ENCODE measurements at places on chromosomes 7 and 10.

GRCh38 chr7:129295015-129295423, 70.2 kb downstream of the AHCYL2 start:
- DNase-seq, result no peak

DNA sequence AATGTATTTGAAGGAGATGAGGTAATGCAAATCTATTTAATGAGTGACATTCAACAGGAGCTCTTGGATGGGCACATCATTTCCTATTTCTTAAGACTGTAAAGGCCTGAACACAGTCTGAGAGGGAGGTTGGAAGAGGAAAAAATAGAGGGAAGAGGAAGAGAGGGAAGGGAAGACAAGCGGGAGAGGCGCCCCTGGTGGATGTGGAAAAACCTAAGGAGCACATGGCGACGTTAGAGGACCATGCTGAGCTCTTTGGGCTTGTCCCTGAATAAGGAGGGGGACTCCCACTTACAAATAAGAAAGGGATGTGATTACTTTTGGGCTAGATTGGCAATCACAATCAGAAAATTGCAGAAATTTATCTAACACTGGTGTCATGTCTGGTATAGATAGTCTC, 19.6 kb downstream of the SUN3 start:
- no peak for DNase-seq

GRCh38 chr7:149884541-149884940, 10.8 kb downstream of the ATP6V0E2 start:
- no peak for DNase-seq

- no peak for DNase-seq
These were observed 42.3 kb downstream of the BRI3 start for GRCh38 chr7:98323597-98324322.

GRCh38 chr10:90751107-90751997, 106.5 kb downstream of the HTR7 start:
- no peak for DNase-seq

DNA sequence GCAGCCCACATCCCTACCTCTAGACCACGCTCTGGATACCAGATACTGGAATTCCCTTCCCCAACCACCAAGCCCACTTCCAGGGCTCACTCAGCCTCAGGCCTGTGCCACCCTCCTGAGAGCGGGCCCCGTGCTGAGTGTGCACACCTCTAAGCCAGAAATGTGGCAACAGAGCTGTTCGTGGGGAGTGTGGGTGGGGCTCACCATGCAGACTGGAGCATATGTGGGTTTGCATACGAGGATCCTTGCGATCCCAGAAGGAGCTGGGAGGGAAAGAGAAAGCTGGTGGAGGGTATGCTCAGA, 13.0 kb upstream of the LIMK1 start:
- DNase-seq, result no peak

DNA sequence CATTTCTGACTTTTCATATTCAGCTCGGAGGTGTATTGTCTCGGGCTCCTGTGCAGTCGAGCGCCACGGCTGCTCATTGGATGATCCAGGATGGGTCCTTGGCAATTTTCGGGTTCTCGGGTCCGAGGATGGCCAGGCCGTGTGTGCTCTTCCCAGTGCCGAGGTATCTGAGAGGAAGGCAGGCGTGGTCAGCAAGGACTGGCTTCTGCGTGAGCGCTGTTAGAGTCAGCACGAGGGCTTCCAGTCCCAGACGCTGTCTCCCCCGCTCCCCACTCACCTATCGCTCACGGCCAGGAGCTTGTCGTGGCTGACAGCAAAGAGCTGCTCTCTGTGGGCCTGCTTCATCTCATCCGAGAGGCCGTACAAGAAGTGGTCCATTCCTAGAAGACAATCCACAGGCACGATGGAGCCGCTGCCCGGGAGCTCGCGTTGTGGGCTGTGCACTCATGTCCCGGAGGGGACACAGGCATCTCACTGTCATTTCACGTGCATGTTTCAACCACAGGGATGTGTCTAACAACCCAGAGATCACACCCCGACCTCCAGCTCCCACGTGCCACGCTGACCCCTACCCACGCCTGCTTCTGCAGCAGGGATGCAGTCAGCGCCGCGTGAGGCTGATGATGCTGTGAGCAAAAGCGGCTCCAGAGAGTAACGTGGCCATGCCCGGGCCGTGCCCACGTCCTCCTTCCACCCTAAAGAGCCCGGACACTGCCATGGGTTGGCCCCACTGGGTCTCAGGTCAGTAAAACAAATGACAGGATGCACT, 34.4 kb downstream of the PITRM1 start:
- no peak for DNase-seq

DNA sequence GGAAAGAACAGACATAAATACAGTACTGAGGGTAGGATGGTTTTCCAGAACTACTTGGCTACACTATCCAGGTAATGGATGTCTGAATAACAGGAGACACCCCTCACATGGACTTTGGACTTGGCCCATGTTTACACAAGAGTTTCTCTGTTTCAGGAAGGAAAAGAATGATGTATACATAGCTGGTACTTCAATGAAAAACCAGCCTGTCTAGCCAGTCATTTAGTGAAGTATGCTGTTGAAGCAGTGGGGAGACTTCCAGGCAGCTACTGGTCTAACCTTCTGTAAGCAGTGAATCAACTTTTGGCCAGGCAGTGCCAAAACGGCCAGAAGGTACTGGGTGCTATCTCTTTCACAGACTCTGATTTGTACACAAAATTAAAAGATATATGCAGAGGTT, 135.0 kb downstream of the MBL2 start:
- no peak for DNase-seq

DNA sequence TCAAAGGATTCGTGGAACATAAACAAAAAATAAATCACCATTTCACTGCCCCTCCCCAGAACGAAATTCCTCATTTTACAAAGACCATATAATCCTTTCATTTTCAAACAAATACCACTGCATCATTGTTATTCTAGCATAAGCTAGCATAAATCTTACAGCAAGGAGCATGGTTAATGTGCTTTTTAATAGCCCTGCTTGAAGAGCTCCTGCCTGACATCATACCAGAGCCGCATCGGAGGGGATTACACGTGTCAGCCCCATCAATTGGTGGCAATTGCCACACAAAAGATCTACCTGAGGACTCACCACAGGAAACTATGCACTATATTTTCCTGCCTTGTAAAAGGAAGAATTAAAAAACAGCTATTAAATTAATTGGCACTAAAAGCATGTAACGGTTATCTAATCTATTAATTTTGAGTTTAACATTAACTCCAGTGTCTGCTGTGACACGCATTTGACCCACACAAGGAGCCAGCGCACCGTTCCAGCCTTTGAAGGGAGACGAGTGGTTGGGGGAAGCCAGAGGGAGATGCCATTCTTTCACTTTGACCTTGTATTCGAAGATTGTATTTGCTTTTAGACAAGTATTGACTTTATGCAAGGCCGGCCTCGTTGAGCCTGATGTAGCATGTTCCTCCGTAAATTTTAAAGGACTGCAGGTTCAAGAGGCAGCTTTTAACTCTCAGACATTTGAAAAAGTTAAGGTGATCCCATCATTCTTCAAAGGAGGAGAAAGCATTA, 261.1 kb upstream of the RNF32 start:
- no peak for DNase-seq

DNA sequence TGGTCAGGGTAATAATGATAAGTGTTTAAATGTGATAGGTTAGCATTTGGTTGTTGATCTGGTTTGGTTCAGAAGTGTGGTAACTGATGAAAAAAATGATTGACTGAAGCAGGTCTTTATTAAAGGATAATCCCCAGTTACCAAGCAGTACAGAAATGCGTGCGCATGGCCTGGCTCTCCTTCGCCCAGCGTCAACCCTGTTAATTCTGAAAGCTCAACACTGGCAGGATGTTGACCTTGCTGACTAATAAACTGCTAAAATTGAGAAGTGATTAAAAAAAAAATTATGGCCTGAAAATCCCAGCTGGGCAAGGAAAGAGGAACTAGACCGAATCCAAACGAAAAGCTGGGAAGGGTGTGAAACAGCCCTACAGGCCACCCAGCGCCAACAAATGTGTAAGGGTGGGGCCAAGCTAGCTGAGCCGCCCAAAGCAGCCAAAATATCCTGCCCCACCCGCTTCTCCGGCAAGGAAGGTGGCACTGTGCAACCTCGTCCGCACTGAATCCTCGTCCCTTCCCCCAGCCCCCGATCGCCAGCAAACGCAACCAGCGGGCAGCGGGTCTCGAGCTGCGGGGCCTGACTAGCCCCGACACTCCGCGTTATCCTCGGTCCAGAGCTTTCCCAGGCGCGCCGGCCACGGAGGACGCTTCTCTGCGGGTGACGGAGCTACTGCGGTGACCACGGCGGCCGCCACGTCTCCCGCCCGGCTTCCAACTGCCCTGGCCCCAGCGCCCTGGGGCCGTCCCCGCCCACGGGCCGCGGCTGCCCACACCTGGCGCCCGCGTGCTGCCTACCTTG, 561 bp downstream of the SHTN1 start:
- no peak for DNase-seq

- no peak for DNase-seq
These were observed 13.7 kb upstream of the DIP2C start for GRCh38 chr10:703118-703517.

- DNase-seq, result no peak
These were observed 22.8 kb upstream of the ADAMTS14 start for GRCh38 chr10:70649526-70649925.

GRCh38 chr7:127968547-127968946, 62.7 kb downstream of the LRRC4 start:
- no peak for DNase-seq

DNA sequence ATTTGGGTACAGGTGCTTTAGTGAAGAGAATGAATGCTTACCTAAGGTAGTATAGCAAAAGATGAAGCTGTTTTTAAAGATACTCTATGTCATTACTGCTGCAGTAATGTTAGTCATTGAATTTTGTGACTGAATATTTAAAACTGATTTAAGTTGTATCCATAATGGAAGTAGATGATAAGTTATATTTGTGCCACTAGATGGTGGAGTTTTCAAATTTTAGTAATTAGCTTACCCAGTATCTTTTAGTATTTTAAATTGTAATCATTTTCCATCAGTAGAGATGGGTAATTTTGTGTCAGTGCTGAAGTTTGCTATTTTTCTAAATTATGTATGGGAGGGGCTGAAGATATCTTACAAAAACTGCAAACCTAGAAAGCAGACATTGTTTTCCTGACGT, 25.2 kb downstream of the HBP1 start:
- DNase-seq, result no peak

GRCh38 chr10:101493782-101494281, 94.2 kb downstream of the POLL start:
- no peak for DNase-seq

DNA sequence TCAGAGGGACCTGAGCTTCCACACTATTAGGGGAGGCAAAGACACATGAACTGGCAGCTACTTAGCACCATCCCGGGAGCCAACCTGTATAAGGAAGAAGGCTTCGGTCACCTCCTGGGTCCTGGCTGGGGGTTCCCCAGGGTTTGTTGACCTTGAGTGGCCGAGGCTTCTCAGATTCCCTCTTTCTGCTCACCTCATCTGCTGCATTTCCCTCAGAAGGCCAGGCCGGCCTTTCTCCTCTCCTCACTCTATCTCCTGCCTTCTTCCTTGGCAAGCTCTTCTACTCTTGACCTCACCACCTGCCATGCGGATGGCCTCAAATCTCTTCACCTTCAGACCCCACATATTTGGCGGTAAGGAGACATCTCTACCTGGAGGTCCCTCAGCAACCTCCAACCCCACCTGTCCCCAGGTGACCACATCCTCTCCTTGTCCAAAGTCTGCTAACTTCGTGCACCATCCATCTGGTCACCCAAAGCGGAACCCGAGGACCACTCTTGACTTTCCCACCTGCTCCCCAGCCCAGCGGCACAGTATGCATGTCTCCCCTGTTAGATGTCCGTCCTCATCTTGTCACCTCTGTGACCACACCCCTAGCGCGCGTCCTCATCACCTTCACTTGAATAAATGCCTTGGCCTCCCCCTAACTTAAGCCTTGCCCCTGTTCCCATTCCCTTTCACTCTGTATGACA, 133.8 kb upstream of the UNC5B start:
- no peak for DNase-seq

GRCh38 chr10:78413076-78414055, 379.7 kb downstream of the RPS24 start:
- no peak for DNase-seq

GRCh38 chr10:111267673-111268072, 190.8 kb downstream of the ADRA2A start:
- DNase-seq, result no peak

DNA sequence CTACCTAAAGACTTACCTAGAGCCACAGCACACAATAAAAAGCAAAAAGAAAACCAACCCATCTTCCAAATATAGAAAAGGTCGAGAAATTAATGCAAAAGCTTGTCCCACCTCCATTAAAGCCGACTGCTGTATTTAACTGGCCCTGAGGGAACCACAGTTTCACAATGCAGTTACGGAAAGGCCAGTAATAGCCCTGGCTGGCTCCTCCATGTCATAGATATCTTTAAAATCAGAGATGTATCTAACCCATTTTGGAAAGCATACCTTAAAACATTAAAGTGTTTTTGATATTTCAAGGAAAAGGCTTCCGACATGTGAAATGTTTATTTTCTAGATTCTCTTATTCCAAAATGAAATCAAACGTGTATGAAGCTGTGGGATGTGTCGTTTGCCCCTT, 23.0 kb downstream of the HDAC9 start:
- DNase-seq, result no peak

DNA sequence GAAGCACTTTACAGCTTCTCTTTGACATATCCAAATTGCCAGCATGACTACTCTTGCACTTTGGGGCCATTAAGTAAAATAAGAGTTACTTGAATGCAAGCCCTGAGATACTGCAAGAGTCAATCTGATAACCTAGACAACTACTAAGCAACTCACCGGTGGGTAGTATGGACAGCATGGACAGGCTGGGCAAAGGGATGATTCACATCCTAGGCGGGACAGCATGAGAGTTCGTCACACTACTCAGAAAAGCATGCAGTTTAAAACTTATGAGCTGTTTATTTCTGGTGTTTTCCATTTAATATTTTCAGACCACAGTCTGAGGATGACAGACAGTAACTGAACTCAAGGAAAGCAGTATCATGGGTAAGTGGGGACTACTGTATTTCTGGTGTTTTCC, 84.0 kb downstream of the ORC5 start:
- DNase-seq, result no peak
